ENCODE measurements at places on chromosomes 1 and 21. TPM values are rescaled to one million over a fixed set of nuclear protein-coding genes. Genes with fewer than 3 reads are reported as not detected.

- no peak for DNase-seq
Observed at GRCh38 chr1:225814381-225814780, 4.5 kb downstream of the EPHX1 start.

DNA sequence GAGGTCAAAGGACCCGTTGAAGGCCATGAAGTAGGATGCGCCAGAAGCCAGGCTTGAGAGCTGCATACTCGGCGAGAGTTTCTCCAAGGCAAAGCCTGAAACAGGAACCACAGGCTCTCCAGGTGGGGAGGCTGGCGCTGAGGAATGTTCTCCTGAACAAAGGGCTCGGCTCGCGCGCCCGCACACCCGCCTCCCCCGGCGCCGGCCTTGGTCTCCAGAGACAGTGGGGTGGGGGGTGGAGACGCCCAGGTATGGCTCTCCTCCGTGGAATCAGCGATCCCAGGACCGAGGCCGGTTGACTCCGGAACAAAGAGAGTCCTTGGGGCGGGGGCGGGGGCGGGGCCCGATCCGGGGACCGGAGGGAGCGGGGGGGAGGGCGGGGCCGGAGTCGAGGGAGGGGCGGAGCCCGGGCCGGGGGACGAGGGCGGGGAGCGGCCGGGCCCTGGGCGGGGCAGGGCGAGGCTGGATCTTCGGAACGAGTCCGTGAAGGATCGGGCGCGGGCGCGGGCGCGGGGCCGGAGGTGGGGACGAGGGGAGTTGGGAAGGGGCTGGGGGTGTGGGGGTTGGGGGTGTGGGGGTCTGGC, 85.0 kb downstream of the NKAIN1 start:
- peak; percentile 71 for DNase-seq

GRCh38 chr1:23344987-23345472, 946 bp upstream of the HNRNPR start:
- DNase-seq, result no peak

DNA sequence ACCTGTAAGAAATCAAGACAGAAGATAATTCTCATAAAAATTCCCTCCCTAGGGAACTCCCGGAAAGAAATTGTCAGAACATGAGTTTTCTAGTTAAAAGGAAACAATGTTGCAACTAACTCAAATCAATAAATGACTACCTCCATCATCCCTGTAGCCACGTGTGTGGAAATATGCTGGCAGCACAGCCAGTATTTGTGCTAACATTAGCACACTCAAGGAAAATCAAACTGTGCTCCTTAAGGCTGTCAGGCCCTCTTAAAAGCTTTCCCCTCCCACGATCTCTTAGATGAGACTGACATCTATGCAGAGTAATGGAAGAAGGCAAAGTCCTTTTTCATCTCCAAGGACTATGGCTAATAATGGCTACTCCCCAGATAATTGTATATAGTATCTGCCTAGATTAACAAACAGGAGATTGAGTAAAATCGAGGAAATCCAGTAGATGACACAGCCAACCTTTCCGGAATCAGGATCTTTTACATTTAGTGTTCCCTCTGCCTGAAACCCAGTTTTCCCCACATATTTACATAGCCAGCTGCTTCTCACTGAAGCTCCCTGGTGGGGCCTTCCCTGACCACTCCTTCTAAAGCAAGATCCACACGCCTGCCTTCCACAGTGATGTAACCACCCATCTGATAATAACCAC, 50.9 kb upstream of the NR5A2 start:
- no peak for DNase-seq

DNA sequence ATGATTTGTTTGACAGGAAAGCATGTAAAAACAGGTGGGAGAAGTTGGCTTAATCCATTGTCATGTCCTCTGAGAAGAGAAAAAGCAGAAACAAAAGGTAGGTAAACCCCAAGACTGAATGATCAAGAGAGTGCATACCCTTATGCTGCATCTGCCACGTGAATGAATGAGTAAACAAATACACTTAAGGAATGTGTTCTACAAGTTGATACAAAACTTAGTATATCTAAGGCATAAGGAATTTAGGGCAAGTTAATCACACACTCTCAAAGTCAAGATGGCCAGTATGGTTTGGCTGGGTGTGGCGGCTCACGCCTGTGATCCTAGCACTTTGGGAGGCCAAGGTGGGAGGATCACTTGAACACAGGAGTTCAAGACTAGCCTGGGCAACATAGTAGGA, 34.2 kb downstream of the HMCN1 start:
- no peak for DNase-seq

GRCh38 chr1:21641076-21641475, 28.1 kb downstream of the RAP1GAP start:
- no peak for DNase-seq

DNA sequence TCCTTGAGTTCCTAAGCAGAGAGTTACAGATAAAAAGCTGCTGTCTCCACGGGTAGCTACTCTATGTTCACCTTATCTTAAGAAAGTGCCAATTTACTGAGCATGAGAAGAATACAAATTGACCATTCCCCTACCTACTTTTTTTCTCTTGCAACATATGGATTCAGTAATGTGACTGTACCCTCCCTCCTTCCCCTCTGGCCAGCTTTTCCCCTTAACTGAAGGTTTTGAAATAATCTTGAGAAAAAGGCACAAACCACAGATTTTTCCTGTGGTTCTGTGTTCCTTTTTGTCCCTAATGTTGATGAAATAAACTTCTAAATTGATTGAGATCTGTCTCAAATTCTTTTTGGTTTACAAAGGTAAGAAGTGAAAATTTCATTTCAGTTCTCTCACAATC, 2.6 kb upstream of the CD2 start:
- DNase-seq, result no peak

Gene EPHB2
- 0.14 TPM for total RNA-seq
